Naive thymus-derived CD8-positive, alpha-beta T cell (primary cell): ENCODE measurements at places on chromosomes 11 and 22.
A peak's percentile ranks its signal among the peaks of the same experiment; 100 is the strongest.

GRCh38 chr11:46391578-46392420, at the start of gene CHRM4:
Gene CHRM4, minus strand, starts transcription at chr11:46391776. Its CDS starts 5,219 bp downstream, at chr11:46386557.
- H3K27me3 ChIP-seq: peaks cover 30% of the 10 kb centered on the region
- H3K4me3 ChIP-seq: peak within 1 kb of the TSS; percentile 67
- H3K4me1 ChIP-seq: peaks cover 11% of the 10 kb centered on the region
- DNase-seq: no peak
- no peak within 1 kb of the TSS for H3K27ac ChIP-seq

DNA sequence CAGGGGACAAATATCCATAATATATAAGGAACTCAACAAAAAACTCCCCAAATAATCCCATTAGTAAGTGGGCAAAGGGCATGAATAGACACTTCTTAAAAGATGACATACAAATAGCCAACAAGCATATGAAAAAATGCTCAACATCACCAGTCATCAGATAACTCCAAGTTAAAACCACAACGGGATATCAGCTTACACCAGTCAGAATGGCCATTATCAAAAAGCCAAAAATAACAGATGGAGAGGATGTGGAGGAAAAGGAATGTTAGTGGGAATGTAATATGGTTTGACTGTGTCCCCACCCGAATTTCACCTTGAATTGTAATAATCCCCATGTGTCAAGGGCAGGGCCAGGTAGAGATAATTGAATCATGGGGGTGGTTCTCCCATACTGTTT, 350.1 kb downstream of the GUCY1A2 start:
- no peak overlapping the region for H3K27ac ChIP-seq
- DNase-seq: no peak
- no peaks in the 10 kb centered on the region for H3K4me1 ChIP-seq
- no peak overlapping the region for H3K4me3 ChIP-seq
- no peaks in the 10 kb centered on the region for H3K36me3 ChIP-seq

DNA sequence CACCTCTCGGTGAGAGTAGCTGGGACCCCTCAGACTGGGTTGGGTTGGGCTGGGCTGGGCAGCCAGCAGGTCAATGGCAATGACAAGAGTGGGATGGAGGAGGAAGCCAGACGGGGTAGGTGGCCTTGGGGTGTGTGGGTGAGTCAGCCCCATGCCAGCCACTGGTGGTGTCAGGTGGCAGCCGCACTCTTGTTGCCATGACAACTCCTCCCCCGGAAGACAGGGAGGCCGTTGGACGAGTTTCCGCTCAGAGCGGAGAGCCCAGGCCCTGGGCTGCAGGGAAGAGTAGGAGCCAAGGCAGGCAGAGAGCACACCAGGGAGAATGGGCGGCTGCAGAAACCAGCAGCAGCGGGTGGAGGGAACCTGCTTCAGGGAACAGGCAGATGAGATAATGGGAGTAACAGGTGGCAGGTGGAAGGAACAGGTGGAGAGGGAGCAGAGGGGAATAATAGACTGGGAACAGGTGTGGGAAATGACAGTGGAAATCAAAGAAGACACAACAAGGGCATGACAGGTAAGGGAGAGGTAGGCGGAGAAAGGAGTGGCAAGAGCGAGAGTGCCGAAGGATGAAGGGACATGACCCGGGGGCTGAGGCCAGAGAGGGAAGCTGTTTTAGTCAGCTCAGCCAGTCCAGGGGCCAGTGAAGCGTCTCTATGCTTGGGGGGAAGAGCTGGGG, 8.7 kb downstream of the SPTBN2 start:
- peaks cover 5% of the 10 kb centered on the region for H3K4me1 ChIP-seq
- DNase-seq: no peak
- H3K36me3 ChIP-seq: no peaks in the 10 kb centered on the region
- H3K27ac ChIP-seq: no peak overlapping the region
- no peak overlapping the region for H3K4me3 ChIP-seq
- H3K27me3 ChIP-seq: peaks cover 57% of the 10 kb centered on the region

- no peaks in the 10 kb centered on the region for H3K4me1 ChIP-seq
- no peaks in the 10 kb centered on the region for H3K36me3 ChIP-seq
- no peak for DNase-seq
- no peaks in the 10 kb centered on the region for H3K27me3 ChIP-seq
- no peak overlapping the region for H3K4me3 ChIP-seq
- no peak overlapping the region for H3K27ac ChIP-seq
Measured at GRCh38 chr11:28808771-28809170, 700.6 kb downstream of the METTL15 start.

GRCh38 chr22:50526834-50527801, 1.7 kb upstream of the SCO2 start:
- H3K27ac ChIP-seq: peak overlapping the region; percentile 75
- H3K36me3 ChIP-seq: peaks cover 4% of the 10 kb centered on the region
- peak overlapping the region; percentile 71 for H3K4me3 ChIP-seq
- peaks cover 3% of the 10 kb centered on the region for H3K27me3 ChIP-seq
- DNase-seq: no peak

DNA sequence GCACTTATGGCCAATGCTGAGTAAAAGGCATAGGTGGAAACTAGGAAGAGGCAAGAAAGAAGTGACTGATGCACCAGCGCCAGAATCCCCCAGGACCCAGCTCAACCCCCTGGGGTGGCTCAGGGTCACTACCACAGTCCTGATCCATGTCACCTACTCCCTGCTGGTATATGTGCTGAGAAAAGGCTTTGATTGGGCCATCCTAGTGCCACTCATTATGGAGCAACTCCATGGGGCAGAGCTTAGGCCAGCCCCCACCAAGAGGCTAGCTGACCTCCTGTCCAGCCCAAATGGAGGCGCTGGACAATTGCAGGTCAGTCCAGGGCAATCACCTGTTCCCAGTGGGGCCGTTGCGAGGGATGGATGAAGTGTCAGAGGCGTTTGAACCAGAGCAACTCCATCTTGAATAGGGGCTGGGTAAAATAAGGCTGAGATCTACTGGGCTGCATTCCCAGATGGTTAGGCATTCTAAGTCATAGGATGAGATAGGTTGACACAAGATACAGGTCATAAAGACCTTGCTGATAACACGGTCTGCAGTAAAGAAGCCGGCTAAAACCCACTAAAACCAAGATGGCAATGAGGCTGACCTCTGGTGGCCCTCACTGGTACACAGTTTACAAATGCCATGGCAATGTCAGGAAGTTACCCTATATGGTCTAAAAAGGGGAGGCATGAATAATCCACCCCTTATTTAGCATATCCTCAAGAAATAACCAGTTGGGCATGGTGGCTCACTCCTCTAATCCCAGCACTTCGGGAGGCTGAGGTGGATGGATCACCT, 20.6 kb upstream of the DAGLA start:
- H3K27ac ChIP-seq: no peak overlapping the region
- peaks cover 8% of the 10 kb centered on the region for H3K27me3 ChIP-seq
- no peak for DNase-seq
- no peaks in the 10 kb centered on the region for H3K36me3 ChIP-seq

DNA sequence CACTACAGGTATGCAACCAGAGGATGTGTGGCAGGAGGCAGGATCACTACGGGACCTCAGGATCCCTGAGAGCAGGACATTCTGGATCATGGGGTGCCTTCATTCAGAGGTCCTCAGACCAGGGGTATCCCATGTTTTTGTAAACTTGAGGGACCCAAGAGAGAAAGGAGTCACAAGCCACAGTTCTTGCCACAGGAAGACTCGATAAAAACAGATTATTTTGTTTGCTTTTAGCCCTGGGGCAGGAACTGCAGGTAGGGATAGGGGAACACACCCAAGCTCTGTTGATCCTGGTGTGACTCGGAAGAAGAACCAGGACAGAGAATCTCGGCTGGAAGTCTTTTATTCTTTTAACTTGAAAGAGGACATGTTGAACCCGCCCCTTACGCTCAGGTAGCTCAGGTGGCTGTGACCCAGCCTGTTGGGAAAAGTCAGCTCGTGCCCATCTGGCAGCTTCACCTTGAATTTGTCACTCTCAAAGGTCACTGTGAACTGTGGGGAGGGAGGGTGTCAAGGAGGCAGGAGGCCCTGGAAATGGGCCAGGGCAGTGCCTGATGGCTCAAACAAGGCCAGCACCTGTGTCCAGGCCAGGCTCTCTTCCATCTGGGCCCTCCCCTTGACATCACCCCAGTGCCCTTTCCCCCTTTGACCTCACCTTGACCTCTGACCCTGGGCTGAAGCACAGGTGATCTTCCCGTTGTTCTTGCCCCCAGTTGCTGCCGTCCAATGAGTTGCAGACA, 9.8 kb downstream of the LGALS2 start:
- H3K27me3 ChIP-seq: no peaks in the 10 kb centered on the region
- H3K4me1 ChIP-seq: peaks cover 23% of the 10 kb centered on the region
- H3K36me3 ChIP-seq: no peaks in the 10 kb centered on the region
- H3K4me3 ChIP-seq: no peak overlapping the region

- H3K36me3 ChIP-seq: no peaks in the 10 kb centered on the region
- DNase-seq: no peak
- H3K4me3 ChIP-seq: peak overlapping the region; percentile 74
- H3K27me3 ChIP-seq: no peaks in the 10 kb centered on the region
- H3K27ac ChIP-seq: no peak overlapping the region
- peaks cover 5% of the 10 kb centered on the region for H3K4me1 ChIP-seq
Measured at GRCh38 chr22:42500836-42501179, 18.8 kb downstream of the RRP7A start.

DNA sequence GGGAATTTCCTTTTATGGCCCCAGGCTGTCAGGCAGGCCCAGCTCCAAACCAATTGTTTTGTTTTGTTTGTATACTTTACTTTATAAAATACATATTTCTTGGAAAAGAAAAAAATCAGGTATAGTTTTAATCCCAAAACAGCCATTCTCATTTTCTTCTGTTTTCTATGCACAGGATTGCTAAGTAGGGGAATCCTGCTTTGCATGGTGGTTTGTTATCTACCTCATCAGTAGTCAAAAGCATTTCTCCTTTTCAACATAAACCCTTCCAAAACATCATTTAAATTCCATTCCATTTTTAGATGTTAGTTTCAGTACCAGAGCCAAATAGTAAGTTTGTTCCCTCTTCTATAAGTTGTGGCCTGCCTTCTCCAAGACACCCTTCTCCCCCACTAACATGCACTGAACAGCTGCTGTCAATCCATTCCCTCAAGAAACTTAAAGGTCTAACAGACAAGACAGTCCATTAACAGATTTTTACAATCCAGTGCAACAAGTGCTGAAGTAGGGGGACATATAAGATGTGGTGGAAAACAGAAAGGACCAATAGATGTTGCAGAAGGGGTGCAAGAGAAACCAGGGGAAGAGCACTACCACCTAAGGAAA, 3.7 kb downstream of the ILK start:
- peak overlapping the region; percentile 64 for H3K4me3 ChIP-seq
- H3K27ac ChIP-seq: no peak overlapping the region
- no peaks in the 10 kb centered on the region for H3K27me3 ChIP-seq
- peaks cover 45% of the 10 kb centered on the region for H3K4me1 ChIP-seq
- peaks cover 37% of the 10 kb centered on the region for H3K36me3 ChIP-seq
- no peak for DNase-seq

DNA sequence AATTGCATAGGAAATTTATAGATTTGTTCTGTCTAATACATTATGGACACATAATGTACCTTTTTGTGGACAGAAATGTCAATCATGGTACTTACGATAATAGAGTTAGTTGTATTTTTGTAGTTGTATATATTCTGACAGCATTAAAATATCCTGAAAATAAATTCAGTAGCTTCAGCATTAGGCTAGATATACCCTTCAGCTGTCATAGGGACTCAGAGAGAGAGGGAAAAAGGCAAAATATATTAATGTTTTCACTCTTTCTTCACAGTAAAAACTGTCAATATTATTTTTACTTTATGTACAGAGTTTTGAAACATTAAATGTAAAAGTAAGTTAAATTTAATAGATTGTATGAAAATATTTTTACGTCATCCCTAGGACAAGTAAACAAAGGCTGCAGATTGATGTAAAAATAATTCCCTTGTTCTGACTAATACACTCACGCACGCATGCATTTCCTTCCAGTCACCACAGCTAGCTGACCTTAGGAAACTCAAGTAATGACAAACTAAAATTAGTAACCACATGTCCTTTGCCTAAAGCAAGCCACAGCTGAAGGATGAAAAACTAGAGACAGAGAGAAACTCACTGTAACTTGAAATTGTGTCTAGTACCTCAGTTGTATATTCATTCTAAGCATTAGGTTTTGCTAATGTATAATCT, 104.7 kb upstream of the CARD18 start:
- no peak for DNase-seq
- H3K4me1 ChIP-seq: no peaks in the 10 kb centered on the region
- no peaks in the 10 kb centered on the region for H3K36me3 ChIP-seq
- no peak overlapping the region for H3K4me3 ChIP-seq
- H3K27ac ChIP-seq: no peak overlapping the region
- H3K27me3 ChIP-seq: peaks cover 12% of the 10 kb centered on the region

DNA sequence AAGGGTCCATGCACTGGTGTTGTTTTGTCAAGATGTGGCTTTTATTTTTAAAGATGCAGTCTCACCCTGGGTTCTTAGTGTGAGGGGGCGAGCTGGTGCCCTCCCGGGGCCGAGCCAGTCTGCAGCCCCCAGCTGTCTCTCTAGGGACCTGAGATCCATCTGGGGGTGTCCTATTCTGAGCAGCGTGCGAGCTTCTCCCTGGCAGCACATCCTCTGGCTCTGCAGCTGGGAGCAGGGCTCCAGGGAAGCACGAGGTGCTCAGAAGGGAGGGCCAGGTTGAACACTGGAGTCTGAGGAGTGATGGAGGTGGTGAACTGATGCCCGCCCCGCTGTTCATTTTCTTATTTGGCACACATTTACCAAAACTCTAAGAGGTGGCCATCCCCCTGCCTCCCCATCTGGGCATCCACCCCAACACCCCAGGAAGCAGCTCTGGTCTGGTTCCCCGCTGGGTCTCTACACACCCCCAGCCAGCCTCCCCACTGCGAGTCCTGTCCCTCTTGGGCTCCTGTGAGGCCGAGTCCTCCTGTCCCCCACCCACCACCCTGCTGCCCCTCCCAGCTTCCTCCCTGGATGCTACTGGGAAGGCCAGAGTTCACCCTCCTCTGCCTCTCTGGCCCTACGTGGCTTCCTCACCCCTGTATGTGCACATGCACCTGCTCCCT, 956.4 kb downstream of the BRD1 start:
- H3K27me3 ChIP-seq: peaks cover 21% of the 10 kb centered on the region
- H3K4me1 ChIP-seq: no peaks in the 10 kb centered on the region
- H3K27ac ChIP-seq: no peak overlapping the region
- DNase-seq: no peak

GRCh38 chr22:41619979-41620588, 759 bp downstream of the DESI1 start:
- peak overlapping the region; percentile 99 for H3K27ac ChIP-seq
- H3K27me3 ChIP-seq: no peaks in the 10 kb centered on the region
- peaks cover 34% of the 10 kb centered on the region for H3K36me3 ChIP-seq
- H3K4me3 ChIP-seq: peak overlapping the region; percentile 97
- DNase-seq: no peak

DNA sequence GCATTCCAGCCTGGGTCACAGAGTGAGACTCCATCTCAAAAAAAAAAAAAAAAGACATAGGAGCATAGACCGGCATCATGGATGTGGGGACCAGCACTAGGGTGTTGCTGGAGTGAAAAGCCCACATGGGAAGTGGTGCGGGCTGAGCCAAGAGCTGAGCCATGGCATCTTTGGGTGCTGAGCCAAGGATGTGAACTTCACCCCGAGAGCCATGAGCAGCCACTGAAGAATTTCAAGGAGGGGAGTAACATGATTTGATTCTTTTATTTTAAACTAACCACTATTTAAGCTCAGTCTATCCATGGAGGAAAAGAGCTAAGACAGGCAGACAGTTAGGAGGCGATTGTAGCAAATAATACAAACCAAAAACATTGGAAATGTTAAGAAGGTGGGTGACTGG, 57.4 kb downstream of the AHNAK start:
- H3K36me3 ChIP-seq: no peaks in the 10 kb centered on the region
- H3K4me3 ChIP-seq: no peak overlapping the region
- peaks cover 2% of the 10 kb centered on the region for H3K4me1 ChIP-seq
- DNase-seq: no peak
- H3K27me3 ChIP-seq: peaks cover 2% of the 10 kb centered on the region
- H3K27ac ChIP-seq: no peak overlapping the region

GRCh38 chr22:33271390-33272161, 213.4 kb upstream of the SYN3 start:
- DNase-seq: no peak
- H3K4me1 ChIP-seq: no peaks in the 10 kb centered on the region
- H3K27ac ChIP-seq: no peak overlapping the region
- no peak overlapping the region for H3K4me3 ChIP-seq
